Stimulated activated CD8-positive, alpha-beta memory T cell treated with anti-CD3 and anti-CD28 coated beads, Interleukin-15, amount 100 ng/mL, for 24 hours (primary cell): ENCODE measurements at places on chromosomes 3 and 15.

DNA sequence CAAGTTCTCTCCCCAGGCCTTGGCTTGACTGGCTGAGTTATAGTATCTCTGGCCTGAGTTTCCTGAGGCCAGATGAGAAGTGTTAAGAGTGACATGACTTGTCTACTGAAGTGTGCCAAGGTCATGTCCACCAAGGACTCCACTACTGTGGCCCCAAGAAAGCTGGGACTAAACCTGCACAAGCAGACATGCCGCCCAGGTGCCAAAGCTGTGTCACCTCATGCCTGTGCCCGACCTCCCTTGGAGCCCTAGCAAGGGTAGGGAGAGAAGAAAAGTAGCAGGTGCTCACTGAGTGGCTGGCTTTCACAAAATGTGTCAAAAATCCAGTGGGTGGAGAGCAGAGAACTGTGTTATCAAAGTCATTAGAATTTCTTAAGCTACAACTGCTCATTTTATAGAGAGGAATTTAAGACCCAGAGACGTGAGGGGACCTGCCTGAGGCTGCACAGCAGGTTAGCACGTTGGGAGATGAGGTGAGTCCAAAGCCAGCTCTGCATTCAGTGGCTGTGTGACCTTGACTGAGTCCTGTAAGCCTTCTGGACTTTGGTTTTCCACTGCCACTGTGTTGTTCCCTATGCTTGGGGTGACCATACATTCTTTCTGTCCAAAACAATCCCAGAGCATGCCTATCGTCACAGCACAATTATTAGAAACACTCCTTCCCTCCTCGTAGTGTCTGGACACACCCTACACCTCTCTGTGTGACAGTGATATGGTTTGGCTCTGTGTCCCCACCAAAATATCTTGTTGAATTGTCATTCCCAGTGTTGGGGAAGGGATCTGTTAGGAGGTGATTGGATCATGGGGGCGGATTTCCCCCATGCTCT lies 5.0 kb upstream of the LYSMD4 start:
- no peak for DNase-seq

DNA sequence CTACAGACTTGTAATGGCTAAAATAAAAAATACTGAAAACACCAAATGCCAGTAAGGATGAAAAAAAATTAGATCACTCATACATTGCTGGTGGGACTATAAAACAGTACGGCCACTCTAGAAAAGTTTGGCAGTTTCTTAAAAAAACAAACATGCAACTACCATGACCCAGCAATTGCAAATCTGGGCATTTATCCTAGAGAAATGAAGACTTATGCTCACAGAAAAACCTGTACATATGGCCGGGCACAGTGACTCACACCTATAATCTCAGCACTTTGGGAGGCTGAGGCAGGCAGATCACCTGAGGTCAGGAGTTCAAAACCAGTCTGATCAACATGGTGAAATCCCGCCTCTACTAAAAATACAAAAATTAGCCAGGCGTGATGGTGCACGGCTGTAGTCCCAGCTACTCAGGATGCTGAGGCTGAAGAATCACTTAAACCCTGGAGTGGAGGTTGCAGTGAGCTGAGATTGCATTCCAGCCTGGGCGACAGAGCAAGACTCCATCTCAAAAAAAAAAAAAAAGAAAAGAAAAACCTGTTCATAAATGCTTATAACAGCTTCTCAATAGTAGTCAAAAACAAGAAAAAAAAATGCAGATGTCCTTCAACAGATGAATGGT lies 5.6 kb downstream of the TP53BP1 start:
- no peak for DNase-seq

DNA sequence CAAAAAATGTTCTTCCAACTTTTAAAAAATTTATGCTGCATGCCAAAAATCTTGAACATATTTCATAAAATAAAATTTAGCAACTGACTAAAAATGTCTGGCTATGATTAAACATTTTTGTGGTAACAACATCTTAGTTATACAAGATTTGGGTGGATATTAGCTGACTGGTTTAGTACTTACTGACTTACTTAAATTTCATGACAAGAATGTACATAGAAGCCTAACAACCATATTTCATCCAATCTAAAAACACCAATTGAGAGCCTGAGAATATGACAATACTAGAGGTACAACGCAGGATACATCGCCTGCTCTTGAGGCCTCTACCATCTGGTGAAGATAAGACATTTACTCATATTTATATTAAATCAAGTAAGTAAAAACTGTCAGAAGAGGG lies 34.6 kb downstream of the GNB4 start:
- DNase-seq, result no peak

- no peak for DNase-seq
Measured at GRCh38 chr3:61358364-61358763, 107.1 kb upstream of the FHIT start.

- no peak for DNase-seq
Measured at GRCh38 chr3:150251187-150252062, 156.7 kb upstream of the TSC22D2 start.

GRCh38 chr15:61660579-61660978 lies 399.7 kb downstream of the VPS13C start:
- no peak for DNase-seq
